ENCODE measurements at places on chromosomes 5 and 9.
A peak's percentile ranks its signal among the peaks of the same experiment; 100 is the strongest.

- DNase-seq = no peak
Observed at GRCh38 chr5:147560718-147561331, 51.0 kb upstream of the DPYSL3 start.

GRCh38 chr5:90519081-90519480 lies 10.3 kb downstream of the LYSMD3 start:
- no peak for DNase-seq

DNA sequence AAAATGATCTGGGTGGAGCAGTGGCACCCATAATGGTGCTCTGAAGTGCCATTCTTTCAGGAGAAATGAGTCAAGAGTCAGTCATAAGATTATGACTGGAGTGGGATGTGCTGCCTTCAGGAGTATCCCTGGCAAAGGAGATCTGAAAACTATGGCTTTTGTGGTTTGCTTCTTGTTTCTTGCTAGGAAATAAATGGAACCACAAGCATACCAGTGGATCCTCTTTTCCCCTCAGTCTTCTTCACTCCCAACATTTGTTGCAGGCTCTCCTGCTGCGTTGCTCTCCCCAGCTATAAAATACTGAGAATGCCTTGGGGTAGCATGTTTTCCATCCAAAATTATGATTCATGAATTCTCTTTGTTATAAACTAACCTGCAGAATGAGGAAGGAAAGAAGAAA lies 199.1 kb downstream of the NNT start:
- DNase-seq = no peak

- no peak for DNase-seq
Observed at GRCh38 chr9:84823421-84824271, 154.1 kb downstream of the NTRK2 start.

- no peak for DNase-seq
Observed at GRCh38 chr9:98326459-98327248, 71.2 kb upstream of the TBC1D2 start.

GRCh38 chr9:2023042-2023441 lies 7.9 kb downstream of the SMARCA2 start:
- DNase-seq = no peak

- DNase-seq = peak; percentile 97
Observed at GRCh38 chr9:136545965-136546696, at the start of gene NOTCH1. Gene NOTCH1, minus strand, starts transcription at chr9:136546048. Its CDS starts 262 bp downstream, at chr9:136545786.

- DNase-seq = no peak
Observed at GRCh38 chr5:103014983-103015382, 105.0 kb downstream of the GIN1 start.

DNA sequence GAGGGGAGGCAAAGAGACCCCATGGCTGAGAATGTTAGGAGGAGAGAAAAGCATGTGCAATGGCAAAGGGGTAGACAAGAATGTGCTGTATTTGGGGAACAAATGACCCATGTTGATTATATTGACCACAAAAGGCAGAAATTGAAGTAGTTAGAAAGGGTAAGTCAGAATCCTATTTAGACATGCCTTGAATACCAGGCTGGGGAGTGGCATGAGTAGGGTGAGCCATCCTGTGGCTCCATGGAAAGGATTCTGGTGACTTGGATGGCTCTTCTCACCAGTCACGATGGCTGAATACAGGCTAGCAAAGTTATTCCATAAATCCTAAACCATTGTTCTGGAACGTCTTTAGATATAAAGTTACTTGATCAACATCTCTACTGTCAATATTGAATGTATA lies 73.4 kb upstream of the MEF2C start:
- no peak for DNase-seq

DNA sequence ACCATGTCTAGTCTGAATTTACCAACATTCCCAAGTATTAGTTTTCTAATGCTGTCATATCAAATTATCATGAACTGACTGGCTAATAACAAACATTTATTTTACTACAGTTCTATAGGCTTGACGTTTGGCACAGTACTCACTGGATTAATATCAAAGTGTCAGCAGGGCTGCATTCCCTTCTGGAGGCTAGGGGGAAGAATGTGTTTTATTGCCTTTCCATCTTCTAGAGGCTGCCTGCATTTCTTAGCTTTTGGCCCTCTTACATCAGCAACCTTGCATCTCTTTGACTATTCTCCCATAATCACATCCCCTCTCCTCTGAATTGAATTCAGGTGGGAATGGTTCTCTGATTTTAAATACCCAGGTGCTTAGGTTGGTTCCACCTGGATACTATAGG lies 84.7 kb downstream of the EDIL3 start:
- no peak for DNase-seq

GRCh38 chr5:1519631-1520210 lies 4.0 kb downstream of the LPCAT1 start:
- no peak for DNase-seq

DNA sequence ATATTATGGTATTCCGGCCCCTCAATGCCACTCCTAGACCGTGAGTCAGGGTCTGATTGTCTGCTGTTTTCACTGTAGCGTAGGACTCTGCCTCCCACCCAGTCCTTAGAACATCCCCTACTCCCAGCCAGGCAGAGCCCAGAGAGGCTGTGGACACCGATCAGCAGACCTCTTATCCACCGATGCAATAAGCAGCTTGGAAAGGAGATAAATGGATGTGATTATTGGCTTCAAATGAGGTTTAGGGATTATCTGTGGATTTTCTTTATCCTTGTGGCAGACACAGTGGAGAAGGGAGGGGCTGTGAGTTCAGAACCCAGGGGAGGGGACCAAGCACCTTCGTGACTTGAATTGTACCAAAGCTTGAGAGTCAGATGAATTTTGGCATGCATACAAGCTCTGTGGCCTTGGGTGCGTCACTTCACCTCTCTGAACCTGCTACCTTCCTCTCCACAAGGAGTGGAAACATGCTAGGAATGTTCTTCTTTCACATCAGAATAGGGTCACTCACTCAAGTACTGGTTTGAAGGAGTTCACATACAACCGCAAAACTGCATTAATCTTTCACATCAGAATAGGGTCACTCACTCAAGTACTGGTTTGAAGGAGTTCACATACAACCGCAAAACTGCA lies 83.1 kb upstream of the CPLX2 start:
- DNase-seq = no peak

DNA sequence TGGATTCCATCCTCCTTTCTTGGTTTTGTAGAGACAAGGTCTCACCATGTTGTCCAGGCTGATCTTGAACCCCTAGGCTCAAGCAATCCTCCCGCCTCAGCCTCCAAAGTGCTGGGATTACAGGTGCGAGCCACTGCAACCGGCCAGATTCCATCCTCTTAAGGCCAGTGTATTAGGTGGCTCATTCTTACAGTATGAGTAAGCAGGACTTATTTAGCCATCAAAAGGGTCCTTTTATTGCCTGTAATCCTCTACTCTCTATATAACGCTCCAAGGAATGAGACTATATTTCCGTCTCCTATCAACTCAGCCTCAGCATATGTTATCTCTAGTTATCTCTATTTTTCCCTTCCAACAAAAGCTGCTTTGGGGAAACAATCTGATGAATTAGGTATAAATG lies 3.0 kb upstream of the ERBIN start:
- peak; percentile 12 for DNase-seq

- DNase-seq = no peak
Observed at GRCh38 chr9:131577005-131578000, 32.0 kb downstream of the PRRT1B start.

GRCh38 chr9:128420060-128420650 lies 502 bp upstream of the CERCAM start:
- DNase-seq = peak; percentile 82

DNA sequence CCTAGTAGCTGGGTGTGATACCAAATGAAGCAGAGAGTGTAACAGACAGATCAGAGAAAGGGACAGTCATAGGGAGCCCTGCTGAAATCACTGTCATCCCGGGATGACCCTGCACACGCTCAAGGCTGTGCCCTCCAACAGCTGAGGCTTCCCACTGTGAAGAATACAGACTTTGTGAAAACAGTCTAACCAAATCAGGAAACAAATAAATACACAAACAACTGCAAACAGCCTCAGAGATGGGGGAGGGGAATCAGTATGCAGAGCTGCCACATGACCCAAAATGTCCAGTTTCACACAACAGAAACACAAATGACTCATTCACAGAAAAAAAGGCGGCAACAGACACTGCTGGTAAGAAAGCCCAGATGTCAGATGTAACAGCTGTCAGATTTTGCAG lies 101.9 kb downstream of the ADAMTS2 start:
- DNase-seq = no peak

GRCh38 chr5:160245506-160246086 lies 16.3 kb downstream of the FABP6 start:
- DNase-seq = no peak

DNA sequence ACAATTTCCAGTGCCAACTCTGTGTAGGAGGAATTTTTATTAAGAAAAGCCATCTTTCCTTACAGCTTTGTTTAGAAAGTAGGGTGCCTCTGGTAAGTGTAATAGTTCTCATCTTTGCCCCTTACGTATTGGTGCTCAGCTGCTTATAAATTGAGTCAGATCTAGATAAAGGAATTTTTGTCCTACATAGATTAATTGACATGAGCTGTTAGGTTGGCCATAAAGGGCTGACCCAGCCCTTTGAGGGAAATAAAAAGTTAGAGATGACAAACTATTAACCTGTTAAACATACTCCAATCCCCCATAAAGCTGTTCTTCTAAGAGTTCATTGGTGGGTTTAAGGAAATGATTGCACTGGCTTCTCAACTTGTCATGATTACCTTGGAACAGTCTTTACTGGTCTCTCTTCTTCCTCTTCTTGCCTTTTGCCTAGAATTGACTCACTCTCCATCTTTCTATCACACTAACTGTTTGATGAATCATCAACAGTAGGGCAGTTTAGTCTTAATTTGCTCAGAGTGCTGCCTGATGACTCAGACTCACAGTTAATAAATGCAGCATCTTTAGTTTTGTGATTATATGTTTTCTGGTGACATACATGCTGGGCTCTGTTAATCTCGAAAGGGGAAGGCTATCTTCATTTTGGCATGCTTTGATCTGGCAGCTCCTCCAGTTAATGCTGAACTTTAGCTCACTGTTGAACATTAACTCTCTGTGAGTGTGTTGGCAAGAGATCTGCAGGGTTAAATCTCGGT lies 51.7 kb downstream of the ARHGAP26 start:
- peak; percentile 94 for DNase-seq

DNA sequence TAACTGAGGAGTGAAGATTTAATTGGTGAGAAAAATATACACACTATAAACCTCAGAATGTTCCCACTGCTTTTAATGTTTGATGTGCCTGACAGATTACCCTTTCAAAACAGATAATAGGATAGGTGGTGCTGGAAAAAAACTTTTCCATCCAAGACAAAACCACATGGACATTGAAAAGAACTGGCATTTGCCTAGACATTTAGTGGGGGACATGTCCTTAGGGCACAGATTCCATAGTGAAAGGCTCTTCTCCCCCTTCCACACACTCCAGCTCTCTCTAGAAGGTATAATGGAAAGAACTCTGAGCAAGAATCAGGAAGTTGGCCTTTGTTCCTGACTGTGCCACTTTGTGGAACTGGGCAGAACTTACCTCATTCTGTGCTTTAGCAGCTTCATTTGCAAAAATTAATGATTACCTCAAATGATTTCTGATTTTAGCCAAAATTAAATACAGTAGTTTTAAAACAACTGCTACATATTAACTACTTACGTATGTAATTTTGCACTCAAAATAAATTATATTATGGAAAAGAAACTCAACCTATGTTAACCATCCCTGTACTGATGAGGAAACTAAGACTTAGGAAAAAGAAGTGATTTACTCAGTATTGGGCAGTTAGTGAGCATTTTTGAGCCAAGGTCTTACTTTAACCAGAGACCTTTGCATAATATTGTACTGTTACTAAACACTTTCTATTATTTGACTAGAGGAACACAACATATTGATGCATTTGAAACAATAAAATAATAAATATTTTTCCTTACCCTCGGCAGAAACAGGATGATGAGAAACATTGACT lies 43.3 kb downstream of the TMC1 start:
- DNase-seq = no peak

DNA sequence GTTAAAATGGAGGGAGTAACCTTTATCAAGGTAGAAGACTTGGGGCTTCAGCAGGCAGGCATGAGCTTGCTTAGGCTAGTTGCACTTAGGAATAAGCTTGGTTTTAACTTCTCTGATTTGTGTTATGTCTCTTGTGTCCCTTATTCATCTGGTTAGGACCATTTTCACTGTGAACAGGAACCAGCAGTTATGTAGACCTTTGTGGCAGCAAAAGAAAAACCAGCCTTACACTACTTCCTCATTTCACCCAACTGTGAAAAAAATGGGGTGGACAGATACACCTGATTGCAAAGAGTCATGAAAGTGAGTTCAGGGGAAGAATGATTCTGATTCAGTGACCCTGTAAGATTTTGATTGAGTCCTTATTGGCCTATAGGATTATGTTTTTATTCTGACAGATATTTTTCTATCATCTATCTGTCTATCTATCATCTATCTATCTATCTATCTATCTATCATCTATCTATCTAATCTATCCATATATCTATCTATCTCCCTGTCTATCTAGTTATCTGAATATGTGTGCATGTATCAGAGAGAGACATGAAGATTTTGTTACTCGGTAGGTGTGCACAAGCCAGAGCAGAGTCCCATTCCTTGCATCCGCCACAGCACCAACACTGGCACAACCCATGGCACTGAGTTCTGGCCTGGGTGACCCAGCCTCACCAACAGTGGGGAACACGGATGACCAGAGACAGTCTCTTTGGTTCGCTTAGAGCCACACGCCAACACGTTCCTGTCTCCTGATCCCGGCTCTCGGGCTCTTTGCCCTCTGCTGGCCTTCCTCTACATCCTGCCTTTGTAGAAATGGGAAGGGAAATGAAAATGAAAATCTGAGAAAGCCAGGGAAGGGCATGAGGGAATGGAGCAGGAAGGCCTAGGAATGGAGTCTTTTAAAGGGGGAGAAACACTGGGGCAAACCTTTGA lies 1.3 kb upstream of the ZNF366 start:
- no peak for DNase-seq

DNA sequence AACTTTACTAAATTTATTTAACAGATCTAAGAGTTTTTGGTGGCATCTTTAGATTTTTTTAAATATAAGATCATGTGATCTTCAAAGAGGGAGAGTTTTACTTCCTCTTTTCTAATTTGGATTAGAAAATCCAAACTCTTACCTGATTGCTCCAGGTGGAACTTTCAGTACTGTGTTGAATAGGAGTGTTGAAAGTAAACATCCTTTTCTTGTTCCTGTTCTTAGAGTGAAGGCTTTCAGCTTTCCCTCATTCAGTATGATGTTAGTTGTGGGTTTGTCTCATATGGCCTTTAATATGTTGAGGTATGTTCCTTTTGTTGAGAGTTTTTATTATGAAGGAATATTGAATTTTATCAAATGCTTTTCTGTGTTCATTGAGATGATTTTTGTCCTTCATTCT lies 650.0 kb upstream of the SGCD start:
- DNase-seq = no peak

DNA sequence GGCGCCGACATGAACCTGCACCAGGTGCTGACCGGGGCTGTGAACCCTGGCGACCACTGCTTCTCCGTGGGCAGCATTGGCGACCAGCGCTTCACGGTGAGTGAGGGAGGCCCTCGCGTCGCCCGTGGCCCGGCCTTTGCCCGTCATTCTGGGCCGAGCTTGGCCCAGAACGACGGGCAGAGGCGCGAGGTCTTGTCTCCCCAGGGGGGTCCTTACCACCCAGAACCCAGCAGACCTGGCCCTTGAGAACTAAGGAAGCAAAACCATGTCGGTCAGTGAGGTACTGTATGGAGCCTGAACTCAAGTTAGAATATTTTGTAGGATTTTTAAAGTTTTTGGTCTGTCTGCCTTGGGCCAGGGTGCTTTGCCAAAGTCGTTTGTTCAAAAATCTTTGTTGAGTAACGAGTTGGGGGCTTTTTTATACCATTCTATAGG lies 691 bp downstream of the DMXL1 start:
- no peak for DNase-seq

GRCh38 chr5:173334808-173335207 lies 6.6 kb upstream of the STC2 start:
- no peak for DNase-seq

- DNase-seq = peak; percentile 29
Observed at GRCh38 chr5:149271195-149271715, 404 bp upstream of the AFAP1L1 start.
